CD4-positive, alpha-beta T cell treated with Interleukin-1 beta for 1 hour (primary cell): ENCODE measurements at places on chromosomes 4 and X.

DNA sequence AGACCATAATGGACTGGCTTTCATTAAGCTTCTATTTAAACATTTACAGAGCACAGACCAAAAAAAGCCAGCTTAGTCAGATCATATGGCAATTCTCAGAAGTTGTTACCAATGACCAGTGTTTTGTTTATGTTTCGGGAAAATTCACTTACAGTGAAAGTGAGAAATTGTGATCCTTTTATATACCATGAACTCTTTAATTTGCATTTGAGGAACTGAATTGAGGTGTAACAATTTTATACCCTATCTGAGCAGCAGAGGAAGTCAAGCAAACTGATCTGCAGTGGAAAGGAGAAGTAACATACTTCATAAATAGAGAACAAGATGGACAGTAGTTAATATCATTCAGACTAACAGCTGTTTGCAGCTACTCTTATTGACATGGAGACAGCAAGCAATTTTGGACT is 97.1 kb downstream of the TMA16 start:
- DNase-seq: no peak

DNA sequence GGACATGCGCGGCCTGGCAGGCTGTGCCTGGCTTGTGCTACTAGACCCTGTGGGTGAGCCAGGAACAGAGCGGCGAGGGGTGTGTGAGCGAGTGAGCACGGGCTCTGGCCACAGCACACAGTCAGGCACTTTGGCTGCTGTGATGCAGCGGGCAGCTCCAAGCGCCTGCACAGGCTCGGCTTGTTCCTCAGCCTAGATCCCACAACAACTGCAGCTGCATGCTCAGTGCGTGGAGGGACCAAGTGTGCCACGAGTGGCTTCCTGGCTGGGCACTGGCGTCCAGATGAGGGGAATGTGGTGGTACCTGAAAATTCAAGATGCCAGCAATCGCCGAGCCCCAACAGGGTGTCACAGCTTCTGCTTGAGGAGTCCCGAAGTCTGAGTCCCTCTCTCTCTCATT is 1056.6 kb downstream of the RAPGEF2 start:
- no peak for DNase-seq

DNA sequence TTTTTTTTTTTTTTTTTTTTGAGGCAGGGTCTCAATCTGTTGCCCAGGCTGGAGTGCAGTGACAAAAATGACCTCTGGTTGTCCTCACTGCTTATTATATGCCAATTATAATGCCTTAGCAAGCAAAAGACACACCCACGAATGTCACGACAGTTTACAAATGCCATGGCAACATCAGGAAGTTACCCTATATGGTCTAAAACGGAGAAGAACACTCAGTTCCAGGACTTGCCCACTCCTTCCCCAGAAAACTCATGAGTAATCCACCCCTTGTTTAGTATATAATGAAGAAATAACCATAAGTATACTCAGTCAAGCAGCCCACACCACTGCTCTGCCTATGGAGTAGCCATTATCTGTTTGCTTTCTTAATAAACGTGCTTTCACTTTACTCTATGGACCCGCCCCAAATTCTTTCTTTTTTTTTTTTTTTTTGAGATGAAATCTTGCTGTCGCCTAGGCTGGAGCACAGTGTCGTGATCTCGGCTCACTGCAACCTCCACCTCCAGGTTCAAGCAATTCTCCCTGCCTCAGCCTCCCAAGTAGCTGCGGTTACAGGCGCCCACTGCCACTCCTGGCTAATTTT is 106.2 kb downstream of the SMIM20 start:
- peak; percentile 6 for DNase-seq

GRCh38 chrX:11557120-11557519 is 108.6 kb downstream of the ARHGAP6 start:
- no peak for DNase-seq

DNA sequence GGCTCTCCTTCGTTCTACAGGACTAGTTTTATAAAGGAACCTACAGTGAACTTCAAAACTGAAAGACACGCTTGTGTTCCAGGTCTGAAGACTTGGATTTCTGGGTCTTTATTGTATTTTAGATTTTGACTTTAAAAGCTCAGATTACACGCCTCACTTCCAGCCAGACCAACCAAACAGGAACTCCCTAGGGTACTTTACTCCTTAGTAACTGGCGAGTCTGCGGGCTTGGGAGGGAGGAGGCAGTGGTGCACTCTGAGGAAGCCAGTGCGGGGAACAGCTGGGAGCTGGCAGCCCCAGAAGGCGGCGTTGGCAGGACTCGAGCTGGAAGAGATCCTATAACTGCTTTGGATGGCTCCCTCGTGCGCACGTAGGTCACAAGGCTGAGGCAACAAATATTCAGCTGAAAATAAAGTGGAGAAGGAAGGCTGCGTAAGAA is 391 bp upstream of the PHKA1 start:
- no peak for DNase-seq

DNA sequence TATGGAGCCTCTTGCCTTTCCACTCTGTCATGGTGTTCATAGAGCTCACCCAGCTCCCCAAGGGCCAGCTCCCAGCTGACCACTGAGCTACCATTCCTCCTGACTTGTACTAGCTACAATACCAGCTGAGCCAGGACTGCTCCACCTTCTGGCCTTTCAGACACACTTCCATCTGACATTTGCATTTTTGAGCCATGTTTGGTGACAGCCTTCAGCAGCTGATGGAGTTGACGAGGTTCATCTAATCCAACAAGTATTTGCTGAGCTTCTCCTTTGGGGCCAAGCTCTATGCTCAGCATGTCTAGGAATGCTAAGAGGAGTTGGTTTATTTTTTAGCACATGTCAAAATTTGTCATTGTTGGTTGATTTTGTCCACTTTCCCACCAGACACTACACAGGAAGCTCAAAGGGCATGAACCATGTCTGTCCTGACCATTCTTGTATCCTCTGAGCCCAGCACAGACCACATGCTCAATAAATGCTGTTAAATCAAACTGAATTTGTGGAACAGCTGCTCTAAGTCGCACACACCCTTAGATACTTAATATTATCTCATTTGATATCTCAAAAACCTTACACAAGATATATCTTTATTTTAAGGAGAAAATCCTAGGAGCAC is 142.6 kb upstream of the PPARGC1A start:
- DNase-seq: no peak

DNA sequence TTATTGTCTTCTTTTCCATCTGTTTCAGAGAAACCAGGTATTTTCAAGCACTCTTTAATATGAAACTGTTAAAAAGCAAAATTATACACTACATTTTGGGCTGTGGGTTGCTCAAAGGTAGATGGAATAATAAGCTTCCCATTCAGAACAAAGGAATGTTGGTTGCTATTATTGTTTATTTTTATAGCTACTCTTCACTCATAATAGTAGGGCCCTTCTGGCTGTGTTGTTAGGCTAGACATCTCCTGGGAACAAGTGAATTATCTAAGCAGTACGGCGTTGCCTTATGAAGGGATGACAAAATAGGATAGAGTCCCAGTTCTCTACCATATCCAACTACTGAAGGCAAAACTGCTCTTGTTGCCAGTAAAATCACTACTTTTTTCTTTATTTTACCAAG is 34.2 kb downstream of the TENM3 start:
- no peak for DNase-seq

- no peak for DNase-seq
Observed at GRCh38 chrX:30654989-30655607, 1.9 kb downstream of the GK start.

DNA sequence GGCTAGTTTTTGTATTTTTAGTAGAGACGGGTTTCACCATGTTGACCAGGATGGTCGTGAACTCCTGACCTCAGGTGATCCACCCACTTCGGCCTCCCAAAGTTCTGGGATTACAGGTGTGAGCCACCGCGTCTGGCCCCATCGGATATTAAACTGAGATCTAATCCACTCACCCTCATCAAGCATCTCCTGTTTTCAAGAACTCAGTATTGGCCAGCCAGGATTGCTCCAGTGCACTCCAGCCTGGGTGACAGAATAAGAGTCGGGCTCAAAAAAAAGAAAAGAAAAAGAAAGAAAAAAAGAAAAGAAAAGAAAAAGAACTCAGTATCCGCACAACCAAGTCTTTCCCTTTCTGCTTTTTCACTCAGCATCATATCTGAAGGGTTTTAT is 167.6 kb downstream of the OR13H1 start:
- DNase-seq: no peak

DNA sequence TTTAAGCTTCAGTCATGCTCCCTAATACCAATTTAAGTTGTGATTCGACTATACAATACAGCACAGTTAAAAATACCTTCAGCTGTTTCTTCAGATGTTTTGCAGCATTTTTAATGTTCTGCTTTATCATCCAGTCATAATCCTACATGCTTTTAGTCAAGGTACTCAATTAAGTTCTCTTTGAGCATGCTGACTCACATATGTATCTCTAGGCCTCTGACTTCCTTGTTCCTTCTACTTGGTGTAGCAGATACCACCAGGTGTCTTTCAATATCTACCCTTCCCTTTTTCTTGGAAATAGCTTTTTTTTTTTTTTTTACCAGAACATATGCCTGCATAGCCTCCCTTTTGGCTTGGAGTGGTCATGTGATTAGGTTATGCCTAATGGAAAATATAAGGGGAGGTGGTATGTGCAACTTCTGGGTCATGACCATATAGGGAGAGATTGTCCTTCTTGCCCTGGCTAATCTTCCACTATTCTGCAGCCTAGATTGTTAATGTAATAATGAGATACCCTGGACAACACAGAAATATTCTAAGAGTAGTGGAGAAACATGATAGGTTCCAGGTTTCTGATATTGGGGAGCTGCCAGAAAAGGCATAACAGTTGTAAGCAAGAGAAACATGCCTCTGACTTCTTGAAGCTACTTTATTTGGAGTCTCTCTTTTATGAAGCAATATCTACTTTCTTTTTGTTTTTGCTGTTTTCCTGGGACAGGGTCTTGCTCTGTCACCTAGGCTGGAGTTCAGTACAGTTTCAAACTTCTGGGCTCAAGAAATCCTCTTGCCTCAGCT is 737.2 kb upstream of the SLIT2 start:
- DNase-seq: no peak

GRCh38 chr4:675036-675882 is 917 bp downstream of the MYL5 start:
- no peak for DNase-seq

GRCh38 chr4:85756938-85757337 is 282.0 kb downstream of the ARHGAP24 start:
- DNase-seq: no peak

DNA sequence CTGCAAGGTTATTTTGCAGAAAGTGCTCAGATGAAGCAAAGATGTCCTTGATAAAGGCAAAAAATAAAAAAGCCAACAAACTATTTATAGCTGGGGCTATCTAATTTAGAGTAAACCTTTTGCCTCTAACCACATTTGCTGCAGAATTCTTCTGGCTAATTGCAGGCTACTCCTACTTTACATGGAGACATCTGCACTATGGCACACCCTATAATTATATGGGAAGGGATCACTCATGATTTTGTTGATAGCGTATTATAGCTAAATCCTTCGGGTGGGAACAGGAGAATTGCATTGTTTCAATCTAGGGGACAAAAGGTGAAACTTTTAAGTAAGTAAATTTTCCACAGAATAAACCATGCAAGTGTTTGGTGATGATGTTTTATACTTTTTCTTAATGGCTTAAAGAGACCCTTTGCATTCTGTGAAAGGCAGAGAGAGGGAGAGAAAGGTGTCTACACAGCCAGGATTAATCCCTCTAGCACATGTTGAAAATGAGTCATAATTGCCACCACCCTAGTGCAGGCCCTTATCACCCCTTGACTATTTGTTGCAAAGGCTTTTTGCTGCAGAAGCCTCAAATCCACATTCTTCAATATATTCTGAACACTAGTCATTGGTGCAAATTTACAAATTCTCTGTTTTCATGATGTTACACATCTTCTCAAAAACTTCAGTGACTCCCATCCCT is 221.3 kb upstream of the BMP3 start:
- no peak for DNase-seq

GRCh38 chrX:38552721-38553120 is 8.6 kb upstream of the TSPAN7 start:
- no peak for DNase-seq
